ENCODE measurements at places on chromosomes 13 and 19. TPM values are rescaled to one million over a fixed set of nuclear protein-coding genes. Genes with fewer than 3 reads are reported as not detected.
A peak's percentile ranks its signal among the peaks of the same experiment; 100 is the strongest.

Gene TEX101
- total RNA-seq: not detected

Gene ABCC4
- 20.4 TPM for total RNA-seq

Gene KLHL1
- total RNA-seq: not detected

DNA sequence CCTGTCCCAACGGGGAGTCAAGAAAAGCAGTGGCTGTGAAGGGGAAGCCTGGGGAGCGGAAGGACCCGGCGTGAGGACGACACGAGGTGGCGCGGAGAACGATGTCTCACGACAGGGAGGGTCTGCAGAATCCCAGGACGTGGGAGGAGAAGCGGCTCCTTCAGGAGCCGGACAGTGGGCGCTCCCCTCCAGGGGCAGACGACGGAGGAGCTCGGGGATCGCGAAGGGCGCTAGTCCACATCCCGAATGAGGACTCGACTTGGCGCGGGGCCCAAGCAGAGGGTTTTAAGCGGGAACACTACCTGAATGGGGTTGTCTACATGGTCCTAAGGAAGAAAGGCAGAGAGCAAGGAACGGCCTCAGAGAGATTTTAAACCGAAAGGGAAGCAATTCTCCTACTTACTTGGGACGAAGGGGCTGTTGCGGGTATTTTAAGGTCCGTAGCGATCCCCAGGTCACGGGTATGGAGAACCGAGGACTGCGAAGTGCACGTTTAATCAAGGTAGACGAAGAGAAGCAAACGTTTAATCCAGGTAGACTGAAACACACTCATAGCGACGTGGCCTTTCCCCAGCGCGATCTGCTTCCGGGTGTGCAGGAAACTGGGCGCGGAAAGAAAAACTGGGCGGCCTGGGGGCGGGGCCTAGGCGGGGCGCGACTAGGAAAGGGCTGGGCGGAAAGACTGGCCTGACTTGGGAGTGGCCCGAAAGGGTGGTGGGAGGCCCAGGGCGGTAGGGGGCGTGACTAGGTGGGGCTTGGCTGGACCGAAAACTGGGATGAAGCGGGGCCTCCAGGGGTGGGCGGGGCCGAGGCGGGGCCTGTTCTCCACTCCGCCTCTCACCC lies at the start of gene ZNF841:
Gene ZNF841 (minus strand): TSS at position 594 of the 843 bp plus-strand sequence. CDS start 10,964 bp downstream, outside the sequence.
- DNase-seq: peak; percentile 98

DNA sequence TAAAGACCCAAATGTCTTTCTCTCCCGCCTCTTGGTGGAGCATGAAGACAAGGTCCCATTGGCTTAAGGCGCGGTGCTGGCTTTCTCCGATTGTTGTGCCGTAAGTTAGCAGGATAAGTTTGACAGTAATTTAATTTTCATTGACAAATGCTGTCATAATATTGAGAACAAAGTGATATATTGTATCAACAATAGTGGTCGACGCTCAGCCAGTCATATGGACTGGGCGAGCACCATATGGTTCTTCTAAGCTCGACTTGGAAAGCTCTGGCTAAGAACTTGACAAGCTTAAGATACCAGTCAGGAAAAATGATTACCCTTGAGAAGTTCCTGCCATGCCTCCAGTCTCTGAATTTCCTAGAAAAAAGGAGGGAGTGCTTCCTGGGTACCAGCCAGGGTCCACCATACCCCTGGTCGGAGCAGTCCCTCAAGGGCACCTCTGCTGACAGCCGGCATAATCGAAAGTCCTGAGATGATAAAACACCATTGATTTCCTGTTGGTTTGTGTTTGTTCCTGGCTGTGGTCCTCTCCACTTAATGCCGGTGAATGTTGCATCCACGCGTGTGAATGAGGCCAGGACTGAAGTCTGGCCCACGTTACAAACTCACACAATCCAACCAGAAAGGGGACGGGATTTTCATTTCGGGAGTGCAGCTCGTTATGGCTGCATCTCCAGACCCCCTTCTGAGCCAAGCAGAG lies 262.1 kb downstream of the ZNF536 start:
- DNase-seq: no peak

Gene PGLYRP1
- not detected for total RNA-seq

GRCh38 chr19:38208571-38208970 lies 15.5 kb downstream of the DPF1 start:
- no peak for DNase-seq

Gene FGF22
- 2.3 TPM for total RNA-seq

Gene SIGLEC8
- 0.92 TPM for total RNA-seq

- no peak for DNase-seq
These were observed 65.6 kb downstream of the RBM26 start for GRCh38 chr13:79340490-79340889.

DNA sequence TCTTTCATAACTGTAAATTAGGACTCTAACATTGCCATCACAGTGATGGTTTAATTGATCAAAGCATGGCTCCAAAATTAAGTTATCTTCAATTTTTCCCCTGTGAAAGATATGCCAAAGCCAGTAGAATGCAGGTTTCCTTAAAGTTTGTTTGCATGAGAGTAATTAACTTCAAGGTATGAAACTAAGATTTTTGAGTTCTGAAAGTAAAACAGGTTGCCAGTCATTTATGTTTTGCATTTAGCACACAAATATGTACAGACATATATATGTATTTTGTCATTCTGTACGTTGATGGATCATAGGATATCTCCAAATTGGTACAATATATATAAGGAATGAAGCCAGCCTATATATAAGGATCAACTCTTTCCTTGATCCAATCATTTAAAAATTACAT lies 23.6 kb upstream of the NDFIP2 start:
- no peak for DNase-seq

GRCh38 chr13:46043647-46044046 lies 8.9 kb downstream of the ZC3H13 start:
- no peak for DNase-seq

GRCh38 chr13:85019121-85019520 lies 780.1 kb downstream of the SLITRK6 start:
- no peak for DNase-seq

Gene WDR18
- total RNA-seq: 36.2 TPM

Gene PRRG2
- not detected for total RNA-seq

- DNase-seq: no peak
These were observed 9.6 kb upstream of the GPR183 start for GRCh38 chr13:99316657-99317256.

Gene ZNF536
- total RNA-seq: 0.28 TPM

- DNase-seq: no peak
These were observed 141.9 kb downstream of the PCCA start for GRCh38 chr13:100230769-100231149.

Gene C1QTNF9B
- total RNA-seq: 0.32 TPM

Gene ADGRE2
- 0.98 TPM for total RNA-seq

Gene KIR2DL1
- total RNA-seq: not detected

Gene SSC5D
- 10.5 TPM for total RNA-seq

Gene EBI3
- 0.58 TPM for total RNA-seq

DNA sequence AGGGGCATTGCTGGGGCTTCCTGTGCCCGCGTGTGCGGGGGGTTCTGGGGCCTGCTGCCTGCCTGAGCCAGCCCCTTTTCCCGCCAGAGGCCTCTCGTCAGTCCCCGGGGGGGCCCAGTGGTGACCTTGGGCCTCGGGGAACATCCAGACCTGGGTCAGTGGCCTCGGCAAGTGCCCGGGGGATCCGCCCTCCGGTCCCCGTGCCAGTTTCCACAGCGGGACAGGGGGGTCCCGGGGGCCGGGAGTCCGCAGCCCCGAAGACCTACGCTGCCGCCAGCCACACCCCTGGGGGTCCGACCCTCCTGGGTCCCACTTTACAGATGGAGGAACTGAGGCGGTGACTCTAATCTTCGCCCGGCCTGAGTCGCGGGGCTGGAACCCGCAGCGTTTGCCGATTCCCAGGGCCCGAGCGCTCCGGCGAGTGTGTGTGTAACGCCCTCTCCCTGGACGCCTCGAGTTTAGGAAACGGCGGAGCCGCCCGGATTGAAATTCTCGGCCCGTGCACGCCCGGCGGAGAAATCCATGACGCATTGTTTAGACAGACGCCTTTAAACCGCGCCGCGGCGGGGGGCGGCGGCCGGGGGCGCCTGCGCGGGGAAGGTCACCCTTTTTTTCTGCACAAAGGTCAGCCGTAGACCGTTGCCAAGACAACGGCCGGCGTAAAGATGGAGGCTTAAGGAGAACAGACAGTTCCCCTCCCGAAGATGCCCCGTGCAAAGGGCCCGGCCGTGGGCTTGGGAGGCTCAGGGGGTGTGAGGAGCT lies 39.3 kb downstream of the EFNA2 start:
- peak; percentile 85 for DNase-seq

- peak; percentile 88 for DNase-seq
These were observed 10.9 kb downstream of the APOC1 start for GRCh38 chr19:44925114-44925891.

Gene FXYD7
- 0.80 TPM for total RNA-seq

GRCh38 chr19:30742406-30742938 lies 370.3 kb downstream of the ZNF536 start:
- no peak for DNase-seq

DNA sequence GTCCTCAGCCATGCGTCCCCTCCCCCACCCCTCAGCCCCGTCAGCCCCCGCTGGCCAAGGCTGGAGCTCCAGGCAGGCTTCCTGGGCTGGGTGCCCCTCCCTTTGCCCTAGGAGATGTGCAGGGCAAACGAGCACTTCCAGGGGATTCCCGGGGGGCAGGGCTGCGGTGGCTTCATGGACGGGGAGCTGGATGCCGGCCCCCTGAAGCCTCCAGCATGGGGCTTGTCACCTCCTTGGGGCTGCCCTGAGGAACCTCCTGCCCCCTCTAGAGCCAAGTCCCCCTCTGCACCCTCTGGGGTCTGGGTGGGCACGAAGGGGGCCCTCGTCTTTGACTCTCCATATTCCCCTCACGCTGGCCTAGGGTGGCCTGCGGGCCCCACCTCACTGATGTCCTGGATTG lies 25.4 kb upstream of the SLC7A10 start:
- DNase-seq: no peak

GRCh38 chr19:512547-513365 lies 5.5 kb downstream of the TPGS1 start:
- DNase-seq: no peak

DNA sequence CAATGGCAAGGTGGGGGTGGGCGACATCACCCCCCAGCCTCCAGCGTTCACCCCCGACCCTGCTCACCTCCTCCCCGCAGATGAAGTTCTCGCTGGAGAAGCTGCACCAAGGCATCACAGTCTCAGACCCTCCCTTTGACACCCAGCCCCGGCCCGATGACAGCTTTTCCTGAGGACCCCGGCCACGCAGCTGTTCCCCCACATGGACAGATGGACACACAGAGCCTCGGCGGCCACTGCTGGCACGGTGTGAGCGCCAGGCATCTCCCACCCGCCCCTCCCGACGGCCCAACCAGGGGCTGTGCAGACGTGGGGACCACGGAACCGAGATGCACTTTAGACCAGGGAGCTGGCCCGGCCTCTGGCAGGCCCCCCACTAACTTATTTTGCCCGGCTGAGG lies 4.3 kb upstream of the SCN1B start:
- no peak for DNase-seq

DNA sequence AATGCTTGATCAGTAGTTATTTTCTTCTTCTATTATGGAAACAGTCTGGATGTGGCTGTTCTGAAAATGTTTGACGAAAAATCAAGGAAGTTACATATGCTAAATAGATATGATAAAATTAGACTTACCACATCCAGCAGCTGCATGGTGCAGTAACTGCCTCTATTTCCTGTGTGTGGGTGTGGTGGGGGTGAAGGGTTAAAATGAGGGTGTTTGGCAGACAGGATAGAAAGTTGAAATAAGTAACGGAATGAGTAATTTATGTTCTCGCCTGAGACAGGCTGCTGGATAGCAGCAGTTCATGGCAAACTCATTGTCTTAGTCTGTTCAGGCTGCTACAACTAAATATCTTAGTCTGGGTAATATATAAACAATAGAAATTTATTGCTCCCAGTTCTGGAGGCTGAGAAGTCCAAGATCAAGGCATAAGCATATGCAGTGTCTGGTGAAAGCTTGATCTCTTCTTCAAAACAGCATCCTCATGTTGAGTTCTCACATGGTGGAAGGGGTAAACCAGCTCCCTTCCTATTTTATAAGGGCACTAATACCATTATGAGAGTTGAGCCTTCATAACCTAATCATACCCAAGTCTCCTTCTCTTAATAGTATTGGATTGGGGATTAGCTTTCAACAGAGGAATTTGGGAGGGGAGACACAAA lies 1248.9 kb downstream of the SLITRK5 start:
- no peak for DNase-seq

DNA sequence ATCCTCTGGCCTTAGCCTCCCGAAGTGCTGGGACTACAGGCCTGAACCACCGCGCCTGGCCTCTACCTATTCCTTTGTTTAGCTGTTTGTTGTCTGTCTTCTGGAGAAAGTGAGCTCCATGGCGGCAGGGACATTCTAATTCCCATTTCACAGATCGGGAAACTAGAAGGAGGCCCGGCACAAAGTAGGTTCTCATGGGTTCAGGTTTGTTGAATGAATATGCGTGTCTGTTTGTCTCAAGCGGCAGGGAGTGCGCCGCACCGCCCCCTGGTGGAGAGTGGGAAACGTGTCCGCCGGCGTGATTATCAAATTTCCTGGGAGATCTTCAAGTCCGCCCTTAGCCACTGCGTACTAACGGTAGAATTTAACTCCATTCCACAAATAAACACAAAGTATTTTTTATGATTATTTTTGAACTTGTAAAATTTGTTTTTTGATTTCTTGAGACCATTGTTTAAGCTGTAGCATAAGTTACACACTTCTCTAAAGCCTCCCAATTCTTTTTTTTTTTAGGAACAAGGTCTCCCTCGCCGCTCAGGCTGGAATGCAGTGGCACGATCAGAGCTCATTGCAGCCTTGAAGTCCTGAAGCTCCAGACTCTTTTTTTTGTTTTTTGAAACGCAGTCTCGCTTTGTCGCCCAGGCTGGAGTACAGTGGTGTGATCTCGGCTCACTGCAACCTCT lies 8.9 kb upstream of the CCDC9 start:
- DNase-seq: peak; percentile 82

DNA sequence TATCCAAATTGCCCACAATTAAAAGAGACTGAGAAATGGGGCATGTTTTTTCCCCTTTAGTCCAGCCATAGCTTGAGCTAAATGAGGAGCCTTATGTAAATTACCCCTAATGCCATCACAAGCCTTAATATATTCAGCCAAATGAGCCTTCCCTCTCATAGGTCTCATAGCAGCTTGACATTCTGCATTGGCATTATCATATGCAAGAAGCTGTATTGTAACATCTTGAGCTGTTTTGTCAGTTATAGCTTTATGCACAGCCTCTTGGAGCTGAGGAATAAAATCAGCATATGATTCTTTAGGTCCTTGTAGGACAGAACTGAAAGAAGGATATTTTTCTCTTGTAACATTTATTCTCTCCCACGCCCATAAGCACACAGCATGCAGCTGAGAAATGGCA lies 153.2 kb downstream of the ZNF486 start:
- DNase-seq: no peak

Gene FBL
- total RNA-seq: 218 TPM

GRCh38 chr13:25980255-25980654 lies 71.6 kb downstream of the SHISA2 start:
- no peak for DNase-seq

Measured in ovary (tissue), 10 donors.